GM12878 (cell line): ENCODE measurements at places on chromosomes 11 and 22. TPM values are rescaled to one million over a fixed set of nuclear protein-coding genes. Genes with fewer than 3 reads are reported as not detected.

GRCh38 chr11:8699903-8700302 is 17.3 kb downstream of the RPL27A start:
- no peak overlapping the region for H3K4me3 ChIP-seq
- no peak for DNase-seq
- H3K36me3 ChIP-seq, result no peaks in the 10 kb centered on the region; the same call in 1 of the 2 replicates
- H3K27ac ChIP-seq, result no peak overlapping the region
- H3K27me3 ChIP-seq, result no peaks in the 10 kb centered on the region

GRCh38 chr11:123525511-123525918 is 95.4 kb downstream of the GRAMD1B start:
- H3K27me3 ChIP-seq, result no peaks in the 10 kb centered on the region
- no peaks in the 10 kb centered on the region for H3K36me3 ChIP-seq
- H3K4me3 ChIP-seq, result no peak overlapping the region
- no peaks in the 10 kb centered on the region for H3K4me1 ChIP-seq
- H3K27ac ChIP-seq, result no peak overlapping the region

DNA sequence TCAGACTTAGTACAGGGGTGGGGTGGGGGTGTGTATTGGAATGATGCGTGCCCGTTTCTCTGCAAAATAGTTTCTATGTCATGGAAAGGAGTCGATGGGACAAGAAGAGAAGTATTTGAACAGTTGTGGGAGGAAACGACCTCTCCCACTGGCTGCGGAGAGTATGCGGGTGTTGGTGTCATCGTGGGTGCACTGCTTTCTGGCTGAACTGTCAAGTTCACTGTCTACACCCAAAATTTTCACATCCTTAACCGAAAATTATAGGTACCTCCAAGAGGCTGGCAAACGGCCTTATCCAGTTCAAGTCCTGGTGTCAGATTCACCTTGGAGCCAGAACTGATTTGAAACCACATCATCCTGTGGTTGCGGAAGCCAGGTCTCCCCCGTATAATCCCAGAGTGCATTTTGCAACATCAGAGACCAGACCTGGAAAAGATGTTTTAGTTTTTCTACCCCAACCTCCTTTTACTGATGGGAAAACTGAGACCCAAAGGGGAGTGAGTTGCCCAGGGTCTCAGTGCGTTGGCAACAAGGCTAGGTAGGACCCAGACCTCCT is 497 bp upstream of the SSRP1 start:
- no peaks in the 10 kb centered on the region; the same call in 1 of the 2 replicates for H3K27me3 ChIP-seq
- DNase-seq, result no peak
- peaks cover 18% of the 10 kb centered on the region for H3K36me3 ChIP-seq
- peak overlapping the region; percentile 55 for H3K4me3 ChIP-seq

DNA sequence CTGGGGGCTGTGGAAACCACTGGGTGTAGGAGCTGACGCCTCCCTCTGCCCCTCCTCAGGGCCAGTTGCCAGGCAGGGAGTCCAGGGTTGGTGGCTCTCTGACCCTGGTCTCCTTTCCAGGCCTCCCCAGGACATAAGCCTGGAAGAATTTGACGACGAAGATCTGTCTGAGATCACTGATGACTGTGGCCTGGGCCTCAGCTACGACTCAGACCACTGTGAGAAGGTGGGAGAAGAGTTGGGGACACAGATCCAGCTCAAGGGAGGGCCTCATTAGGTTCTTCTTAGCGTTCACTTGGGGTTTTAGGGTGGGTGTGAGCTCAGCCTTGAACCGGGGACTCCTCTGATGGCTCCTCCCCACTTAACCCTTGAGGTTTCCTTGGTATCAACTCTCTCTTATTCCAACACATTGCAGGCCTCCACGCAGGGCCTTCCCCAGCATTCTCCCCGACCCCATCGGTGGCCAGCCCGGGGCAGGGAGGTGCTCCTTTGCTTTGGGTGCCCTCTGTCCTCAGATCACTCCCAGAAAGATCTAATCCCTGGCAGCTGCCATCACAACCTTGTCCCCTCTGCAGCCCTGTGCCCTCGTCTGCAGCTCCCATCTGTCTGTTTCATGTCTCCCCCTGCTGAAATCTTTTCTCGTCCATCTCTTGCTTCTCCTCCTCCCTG is 1.2 kb downstream of the MAPK8IP2 start:
- no peak overlapping the region for H3K27ac ChIP-seq
- no peaks in the 10 kb centered on the region for H3K4me1 ChIP-seq
- H3K36me3 ChIP-seq, result no peaks in the 10 kb centered on the region
- H3K27me3 ChIP-seq, result peaks cover 5% of the 10 kb centered on the region
- no peak for DNase-seq

DNA sequence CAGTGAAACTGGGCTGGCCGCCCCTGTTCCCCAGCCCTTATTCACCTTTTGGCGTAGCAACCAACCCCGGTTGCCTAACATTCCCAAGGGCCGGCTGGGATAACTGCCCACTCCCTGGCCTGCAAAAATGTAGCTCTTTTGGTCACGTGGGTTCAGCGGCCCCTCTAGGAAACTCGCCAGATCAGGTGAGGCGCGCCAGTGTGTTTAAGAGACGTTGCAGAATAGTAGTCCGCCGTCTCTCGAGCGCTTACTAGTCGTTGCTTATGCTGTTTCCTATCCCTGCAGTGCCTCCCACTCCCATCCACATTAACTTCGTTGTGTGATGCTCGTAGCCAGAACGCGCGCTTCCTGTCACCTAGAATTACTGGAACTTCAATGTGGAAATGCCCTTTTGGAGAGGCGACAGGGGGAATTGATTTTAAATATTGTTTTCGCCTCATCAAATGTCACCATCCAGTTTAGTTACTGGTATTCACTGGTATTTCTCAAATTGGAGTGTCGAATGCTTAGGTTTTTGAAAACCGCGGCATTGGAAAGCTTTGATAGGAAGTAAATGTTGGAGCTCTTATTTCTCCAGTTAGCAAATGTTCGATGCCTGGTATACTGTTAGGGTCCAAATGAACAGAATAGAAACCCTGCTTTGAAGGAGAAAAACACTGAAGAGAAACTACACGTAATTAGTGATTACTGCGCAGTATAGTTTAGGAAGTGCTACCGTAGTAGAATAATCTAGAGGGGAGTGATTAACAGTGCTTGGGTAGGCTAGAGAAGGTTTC is 823 bp downstream of the CEP57 start:
- peak overlapping the region; percentile 90 for H3K27ac ChIP-seq
- H3K36me3 ChIP-seq, result peaks cover under 1% of the 10 kb centered on the region
- H3K4me1 ChIP-seq, result 0 out of 2 replicates have a peak, but pooled peaks cover 3% of the 10 kb centered on the region
- peak overlapping the region; percentile 87 for H3K4me3 ChIP-seq

DNA sequence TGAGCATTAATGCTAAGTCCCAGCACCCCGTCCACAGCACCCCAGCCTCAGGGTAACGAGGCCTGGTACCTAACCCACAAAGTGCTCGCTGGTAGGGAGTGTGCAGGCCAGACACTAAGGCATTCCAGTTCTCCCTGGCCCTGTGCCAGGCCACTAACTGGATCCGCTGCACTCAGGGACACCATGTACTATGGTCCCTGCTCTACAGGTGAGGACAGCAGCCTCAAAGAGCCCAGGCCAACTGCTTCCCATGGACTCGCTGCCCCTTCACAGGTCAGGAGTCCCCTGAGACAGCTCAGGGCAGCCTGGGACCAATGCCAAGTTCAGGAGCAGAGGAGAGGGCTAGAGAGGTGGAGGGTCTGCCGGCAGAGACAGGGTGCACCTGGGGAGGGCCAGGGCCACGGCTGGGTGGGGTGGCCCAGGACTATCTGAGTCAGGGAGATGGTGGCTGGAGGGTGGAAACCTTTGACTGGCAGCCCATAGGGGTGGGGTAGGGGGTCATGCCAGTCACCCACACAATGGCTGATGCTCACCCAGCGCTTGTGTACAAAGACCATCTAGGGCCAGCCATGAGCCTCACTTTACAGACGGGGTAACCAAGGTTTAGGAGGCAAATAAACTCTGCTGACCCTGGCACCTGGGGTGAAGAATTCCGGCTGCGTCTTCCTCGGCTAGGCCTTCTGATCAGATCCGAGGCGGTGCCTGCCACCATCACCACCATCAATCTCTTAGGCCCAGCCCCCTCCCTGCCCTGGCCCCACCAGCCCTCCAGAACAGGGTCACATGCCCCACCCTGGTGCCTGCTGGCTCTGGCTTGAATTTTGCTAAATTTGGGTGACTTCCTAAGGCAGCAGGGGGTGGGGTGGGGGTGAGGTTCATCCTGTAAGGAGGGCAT is 5.6 kb downstream of the OSBPL5 start:
- DNase-seq, result no peak
- H3K27ac ChIP-seq, result no peak overlapping the region
- H3K36me3 ChIP-seq, result no peaks in the 10 kb centered on the region
- no peaks in the 10 kb centered on the region for H3K4me1 ChIP-seq
- H3K27me3 ChIP-seq, result peaks cover 8% of the 10 kb centered on the region
- no peak overlapping the region for H3K4me3 ChIP-seq

DNA sequence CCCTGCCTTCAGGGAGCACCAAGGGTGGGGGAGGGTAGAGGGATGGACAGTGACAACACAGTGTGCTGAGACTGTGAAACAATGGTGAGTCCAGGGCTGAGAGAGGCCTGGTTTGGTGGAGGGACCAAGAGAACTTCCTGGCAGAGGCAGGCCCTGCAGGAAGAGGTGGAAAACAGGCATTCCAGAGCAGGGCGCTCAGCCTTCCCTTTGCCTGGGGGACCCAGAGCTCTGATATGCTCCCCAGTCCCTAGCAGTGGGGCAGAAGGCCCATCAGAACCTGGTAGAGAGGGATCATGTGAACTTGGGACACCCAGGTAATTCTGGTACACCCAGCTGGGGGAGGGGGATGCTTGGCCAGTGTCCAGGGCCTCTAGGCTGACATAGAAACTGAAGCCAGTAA is 17.2 kb upstream of the UVRAG start:
- no peaks in the 10 kb centered on the region for H3K27me3 ChIP-seq
- no peaks in the 10 kb centered on the region for H3K4me1 ChIP-seq
- H3K27ac ChIP-seq, result no peak overlapping the region
- no peaks in the 10 kb centered on the region; the same call in 1 of the 2 replicates for H3K36me3 ChIP-seq

DNA sequence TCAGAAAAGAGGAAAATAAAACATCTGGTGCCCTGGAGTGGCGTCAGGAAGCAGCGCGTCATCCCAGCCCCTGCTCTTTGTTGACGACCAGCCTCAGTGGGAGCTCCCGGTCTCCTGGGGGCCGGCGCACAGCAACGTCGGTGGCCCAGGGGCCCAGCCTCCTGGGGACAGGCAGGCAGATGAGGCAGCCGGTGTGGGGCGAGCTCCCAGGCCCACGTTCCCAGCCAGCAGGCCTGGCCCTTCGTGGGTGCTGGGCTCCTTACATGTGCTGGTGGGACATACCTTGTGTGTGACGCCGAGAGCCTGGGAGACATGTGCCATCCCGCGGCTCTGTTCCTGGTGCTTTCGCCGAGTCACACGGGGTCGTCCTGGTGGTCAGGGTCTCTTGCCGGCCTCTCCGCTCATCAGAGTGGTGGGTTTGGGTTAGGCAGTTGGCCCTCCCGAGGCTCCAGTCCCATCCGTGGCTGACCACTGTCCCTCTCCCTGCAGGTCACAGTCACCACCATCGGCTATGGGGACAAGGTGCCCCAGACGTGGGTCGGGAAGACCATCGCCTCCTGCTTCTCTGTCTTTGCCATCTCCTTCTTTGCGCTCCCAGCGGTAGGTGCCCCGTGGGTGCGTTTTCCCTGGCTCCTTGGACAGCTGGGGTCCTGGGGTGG is 116.7 kb downstream of the KCNQ1OT1 start:
- no peaks in the 10 kb centered on the region for H3K4me1 ChIP-seq
- no peak for DNase-seq
- H3K27me3 ChIP-seq, result no peaks in the 10 kb centered on the region
- H3K27ac ChIP-seq, result no peak overlapping the region

- H3K4me3 ChIP-seq, result no peak overlapping the region
- peaks cover 15% of the 10 kb centered on the region; the same call in 1 of the 2 replicates for H3K27me3 ChIP-seq
- H3K4me1 ChIP-seq, result peaks cover 12% of the 10 kb centered on the region
- H3K27ac ChIP-seq, result no peak overlapping the region
- H3K36me3 ChIP-seq, result no peaks in the 10 kb centered on the region
- DNase-seq, result no peak
These were observed 61.1 kb downstream of the NFAM1 start for GRCh38 chr22:42371099-42371498.

CD6 gene
- total RNA-seq, result 11.2 and 17.6 TPM in 2 replicates

OR52E1 gene
- not detected in 2 replicates for total RNA-seq
